CD4-positive, alpha-beta T cell treated with Interleukin-12 subunit alpha and Interleukin-12 subunit beta, for 1 hour (primary cell): ENCODE measurements at places on chromosomes 4 and X.

DNA sequence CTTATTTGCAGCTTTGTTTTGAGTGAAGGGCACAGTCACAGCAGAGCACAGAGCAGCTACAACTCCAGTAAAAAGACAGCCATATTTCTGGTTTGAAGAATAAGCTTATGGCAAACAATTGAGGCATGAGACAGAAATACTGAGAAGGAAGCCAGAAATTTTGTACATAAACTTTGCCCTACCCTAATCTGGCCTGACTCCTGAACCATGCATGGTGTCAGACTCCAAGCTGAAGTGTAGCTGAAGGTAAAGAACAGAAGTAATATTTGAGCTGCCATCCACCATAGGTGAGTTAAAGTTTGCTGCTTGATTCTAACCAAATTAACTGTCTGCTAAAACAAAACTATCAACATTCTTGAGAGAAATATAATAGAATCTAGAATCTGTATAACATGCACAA lies 24.5 kb upstream of the TMEM192 start:
- no peak for DNase-seq

DNA sequence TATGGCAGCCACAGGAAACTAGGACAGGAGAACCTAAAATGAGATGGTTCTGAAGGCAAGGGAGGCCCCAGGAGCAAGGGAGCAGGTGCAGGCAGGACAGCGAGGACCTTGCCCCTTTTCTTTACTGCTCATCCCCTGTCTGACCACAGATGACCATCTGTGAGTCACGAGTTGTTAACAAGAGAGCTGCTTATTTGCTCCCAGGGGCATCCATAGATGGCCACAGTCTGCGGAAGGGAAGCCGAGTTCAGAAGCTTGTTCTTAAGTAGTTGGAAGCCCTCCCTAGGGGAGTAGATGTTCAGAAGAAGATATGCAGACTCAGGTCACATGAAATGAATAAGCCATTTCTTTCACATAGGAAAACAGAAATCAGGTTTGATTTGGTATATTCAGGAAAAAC lies 69.4 kb downstream of the EVC2 start:
- no peak for DNase-seq

DNA sequence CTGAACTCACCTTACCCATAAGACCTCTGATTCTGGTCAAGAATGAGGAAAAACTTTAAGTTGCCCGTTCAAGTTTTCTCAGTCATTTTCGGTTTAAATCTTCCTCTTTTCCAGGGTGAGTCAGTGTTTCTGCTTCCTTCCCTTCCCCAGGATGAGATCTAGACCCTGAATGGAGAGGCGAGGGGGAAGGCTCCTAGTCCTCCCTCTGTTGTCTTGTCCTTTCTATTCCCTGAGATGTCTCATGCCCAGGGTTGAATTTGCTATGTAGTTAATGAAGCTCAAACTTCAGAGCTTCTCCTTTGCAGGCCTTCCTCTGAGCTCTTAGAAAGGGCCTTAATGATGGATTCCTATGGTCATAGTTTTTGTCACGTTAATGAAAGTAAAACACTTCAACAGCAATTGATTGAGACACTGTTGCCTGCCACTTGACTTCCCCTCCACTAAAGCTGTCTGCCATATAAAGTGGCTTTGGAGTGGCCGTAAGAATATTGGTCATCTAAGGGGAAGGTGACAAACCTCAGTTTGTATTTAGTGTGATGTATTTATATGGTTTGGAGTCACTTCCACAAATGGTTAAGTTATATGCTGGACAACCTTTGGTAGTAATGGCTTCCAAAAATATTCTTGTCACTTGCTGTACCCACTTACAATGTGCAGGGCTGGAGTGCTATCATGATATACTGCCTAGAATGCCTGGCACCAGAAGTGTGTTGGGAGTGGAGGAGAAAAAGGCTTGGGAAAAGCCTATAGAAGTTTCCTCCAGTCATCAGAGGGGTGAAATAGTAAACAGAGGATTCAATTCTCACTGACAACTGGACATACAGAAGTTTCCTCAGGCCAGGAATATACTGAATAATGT lies 24.3 kb upstream of the GPRIN3 start:
- no peak for DNase-seq

DNA sequence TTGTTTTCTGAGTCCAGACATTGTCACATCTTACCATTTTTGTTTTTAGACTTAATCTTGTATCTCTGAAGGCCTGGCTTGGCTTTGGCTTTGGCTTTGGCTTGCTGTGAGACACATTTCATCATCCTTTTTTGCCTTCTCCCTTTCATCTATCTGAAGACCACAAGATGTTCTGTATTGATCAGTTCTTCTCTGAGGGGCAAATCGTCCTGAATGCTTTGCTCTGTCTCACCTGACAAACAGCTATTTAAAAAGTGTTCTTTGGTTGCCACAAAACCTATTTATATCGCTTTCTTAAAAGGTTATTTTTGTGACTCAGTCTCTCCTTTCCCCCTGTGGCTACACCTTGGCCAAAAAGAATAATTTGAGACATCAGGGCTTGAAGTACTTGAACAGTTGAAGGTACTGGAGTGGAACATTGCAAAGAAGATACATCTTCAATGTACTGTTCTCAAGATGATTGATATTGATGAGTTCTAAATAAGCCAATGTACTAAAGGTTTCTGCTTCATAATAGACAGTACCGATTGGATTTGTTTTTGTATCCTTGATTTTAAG lies 80.7 kb downstream of the ALG13 start:
- DNase-seq, result no peak

DNA sequence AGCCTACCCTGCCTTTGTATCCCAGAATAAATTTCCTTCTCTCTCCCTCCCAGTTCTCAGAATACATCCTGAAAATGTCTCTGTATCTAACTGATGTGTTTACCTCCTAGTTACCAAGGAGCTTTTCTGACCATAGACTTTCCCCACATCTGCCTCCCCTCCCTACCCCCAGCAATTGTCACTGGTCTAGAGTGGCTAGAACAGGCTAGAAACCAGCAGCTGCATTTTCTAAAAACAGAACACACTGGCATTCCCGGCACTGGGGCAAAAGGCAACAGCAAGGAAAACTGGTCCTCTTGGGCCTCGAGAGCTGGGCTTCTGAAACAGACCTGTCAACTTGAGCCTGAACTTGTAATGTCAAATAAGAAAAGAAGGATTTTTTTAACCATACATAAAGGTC lies 16.4 kb downstream of the TASL start:
- DNase-seq, result no peak

- no peak for DNase-seq
Measured at GRCh38 chr4:70399319-70399718, 1.6 kb downstream of the OPRPN start.

DNA sequence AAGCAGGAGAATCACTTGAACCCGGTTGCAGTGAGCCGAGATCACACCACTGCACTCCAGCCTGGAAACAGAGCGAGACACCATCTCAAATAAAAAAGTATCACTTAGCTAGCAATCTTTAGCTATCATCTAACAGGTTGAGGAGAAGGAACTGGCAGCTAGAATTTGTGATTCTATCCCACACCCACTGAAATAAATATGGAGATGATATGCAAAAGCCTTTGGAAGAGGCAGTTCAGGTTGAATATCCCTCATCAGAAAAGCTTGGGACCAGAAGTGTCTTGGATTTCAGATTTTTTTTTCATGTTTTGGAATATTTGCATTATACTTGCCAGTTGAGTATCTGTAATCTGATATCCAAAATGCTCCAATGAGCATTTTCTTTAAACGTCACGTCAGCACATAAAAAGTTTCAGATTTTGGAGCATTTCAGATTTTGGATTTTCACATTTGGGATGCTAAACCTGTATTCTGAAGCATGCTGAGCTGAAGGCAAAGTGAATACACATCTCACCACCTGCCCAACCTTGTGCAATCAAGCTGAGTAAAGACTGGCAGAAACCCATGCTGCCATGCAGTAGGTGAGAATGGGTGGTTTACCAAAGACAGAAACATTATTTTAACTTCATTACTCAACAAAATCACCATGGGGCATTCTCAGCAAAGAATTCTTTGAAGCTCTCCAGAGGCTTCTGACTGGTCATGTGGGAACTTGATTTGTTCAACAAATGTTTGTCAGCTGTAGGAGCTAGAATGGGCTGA lies 159.3 kb downstream of the SH3KBP1 start:
- no peak for DNase-seq

DNA sequence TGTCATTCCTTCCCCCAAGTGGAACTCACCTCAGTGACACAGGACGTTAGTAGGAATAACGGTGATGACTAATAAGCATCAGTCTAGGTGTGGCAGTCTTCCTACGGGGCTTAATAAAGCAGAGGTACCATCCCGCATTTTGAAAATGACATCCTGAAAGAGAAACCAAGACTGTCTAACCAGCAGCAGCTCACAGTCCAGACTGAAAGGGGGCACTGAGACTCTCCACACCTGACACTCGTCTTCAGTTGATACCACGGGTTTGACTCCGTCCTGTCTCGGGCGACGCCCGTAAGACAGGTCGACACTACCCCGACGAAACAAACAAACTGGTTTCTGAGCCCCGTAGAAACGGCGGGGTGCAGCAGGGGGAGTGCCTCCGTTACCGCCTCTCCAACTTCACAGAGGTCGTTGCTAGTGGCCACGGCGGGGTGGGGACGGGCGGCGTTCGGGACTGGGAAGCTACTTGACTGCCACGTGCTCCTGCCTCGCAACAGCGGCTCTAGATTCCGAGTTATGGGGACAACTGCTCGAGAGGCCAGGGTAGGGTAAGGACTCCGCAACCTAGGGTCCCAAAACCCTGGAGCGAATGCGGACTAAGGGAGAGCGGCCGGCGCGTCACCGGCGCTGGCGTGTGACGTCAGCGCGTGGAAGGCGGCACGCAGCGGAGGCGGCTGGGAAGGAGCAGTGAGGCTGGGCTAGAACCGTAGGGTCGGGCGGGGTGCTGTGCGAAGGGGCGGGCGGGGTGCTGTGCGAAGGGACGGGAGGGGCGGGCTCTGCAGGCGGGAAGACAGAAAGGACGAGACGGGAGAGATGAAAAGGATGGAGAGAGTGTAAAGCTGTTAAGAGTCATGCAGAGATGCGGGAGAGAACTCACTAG lies at the start of gene NEK1:
TSS of gene NEK1 (minus strand) at position 593 of the 880 bp plus-strand sequence. CDS start 9,953 bp downstream, outside the sequence.
- peak; percentile 89 for DNase-seq

- no peak for DNase-seq
Measured at GRCh38 chr4:47410271-47410670, 53.2 kb downstream of the COMMD8 start.

GRCh38 chr4:5409972-5410618 lies 298.3 kb downstream of the EVC2 start:
- DNase-seq, result no peak

- no peak for DNase-seq
Measured at GRCh38 chrX:39796856-39797255, 300.9 kb downstream of the BCOR start.

GRCh38 chr4:188663369-188663768 lies 524.1 kb downstream of the TRIML1 start:
- no peak for DNase-seq

DNA sequence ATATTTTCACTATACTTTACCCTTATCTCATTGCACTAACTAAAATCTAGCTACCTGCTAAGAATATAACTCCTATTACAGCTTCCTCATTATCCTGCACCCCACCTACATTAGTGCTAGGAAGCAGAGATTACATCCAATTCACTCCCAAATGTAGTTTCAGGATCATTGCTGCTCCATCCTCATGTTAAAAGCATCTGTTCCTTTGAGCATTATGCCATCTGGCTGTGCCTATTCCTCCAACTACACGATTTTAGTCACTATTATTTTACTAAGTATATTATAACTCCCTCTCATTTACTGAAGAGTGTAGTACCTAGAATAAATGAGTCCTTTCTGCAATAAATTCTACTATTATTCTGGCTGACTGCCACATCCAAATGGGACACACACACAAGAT lies 1586.9 kb downstream of the TECRL start:
- DNase-seq, result no peak
